Fibroblast of skin of right biceps (primary cell): ENCODE measurements at places on chromosomes 4 and X.

DNA sequence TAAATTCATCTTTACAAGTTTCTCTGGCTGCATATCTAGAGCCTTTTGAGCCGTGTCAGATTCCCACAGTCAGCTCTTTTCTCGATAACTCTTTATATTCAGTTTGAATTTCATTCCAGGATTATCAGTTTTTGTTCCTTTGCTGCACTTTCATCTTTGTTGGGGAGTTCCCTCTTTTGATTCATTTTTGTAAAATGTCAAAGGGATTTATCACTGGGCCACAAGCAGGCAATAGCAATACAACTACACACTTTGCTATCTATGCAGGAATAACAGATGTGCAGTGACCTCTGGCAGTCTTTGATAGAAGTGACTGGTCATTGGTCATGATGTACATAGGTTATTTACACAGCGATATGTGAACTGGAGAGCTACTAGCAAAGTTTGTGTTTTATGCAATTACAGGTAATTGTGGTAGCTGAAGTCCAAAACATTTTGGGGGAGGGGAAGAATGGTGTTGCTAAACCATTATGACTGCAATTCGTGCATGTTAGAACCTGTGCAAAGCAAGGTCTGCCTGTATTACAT lies 43.8 kb downstream of the HPGDS start:
- no peak for DNase-seq

DNA sequence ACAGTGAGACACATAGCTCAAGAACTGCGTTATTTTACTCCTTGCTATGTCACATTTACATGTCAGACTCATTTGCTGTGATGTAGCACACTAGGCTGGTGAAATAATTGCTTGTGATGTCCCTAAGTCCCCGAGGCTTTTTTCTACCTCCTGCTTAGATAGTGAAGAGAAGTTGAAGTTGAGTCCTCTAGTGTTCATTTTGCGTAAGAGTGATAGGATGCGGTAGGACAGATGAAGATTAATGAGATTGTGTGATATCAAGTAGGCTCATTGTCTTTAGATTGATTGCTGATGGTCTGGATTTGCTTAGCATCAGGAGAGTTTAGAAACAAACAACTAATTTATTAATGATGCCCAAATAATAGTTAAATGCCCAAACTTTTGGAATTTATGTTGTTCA lies 173.6 kb upstream of the NUDT6 start:
- DNase-seq: peak; percentile 16

GRCh38 chrX:16804923-16805464 lies 18.7 kb downstream of the TXLNG start:
- no peak for DNase-seq

GRCh38 chr4:98838531-98838930 lies 90.4 kb downstream of the EIF4E start:
- no peak for DNase-seq

DNA sequence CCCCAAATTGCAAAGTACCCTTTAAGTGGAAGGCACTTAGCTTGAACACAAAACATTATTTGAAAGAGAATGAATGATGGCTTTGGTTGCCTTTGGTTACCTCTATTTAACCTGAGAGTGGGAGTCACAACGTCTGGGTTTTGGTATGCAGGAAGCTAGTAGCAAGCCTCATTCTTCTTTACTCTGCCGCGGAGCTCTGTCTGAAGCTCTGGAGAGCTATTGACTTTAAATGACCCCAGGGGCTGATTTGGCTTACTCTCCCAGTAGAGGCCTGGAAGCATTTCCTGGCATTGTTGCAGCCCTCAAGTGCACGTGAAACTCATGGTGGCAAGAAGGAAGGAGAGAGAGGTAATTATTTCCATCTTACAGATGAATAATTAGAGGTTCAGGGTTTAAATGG lies 81.8 kb upstream of the MAGEA4 start:
- peak; percentile 5 for DNase-seq

DNA sequence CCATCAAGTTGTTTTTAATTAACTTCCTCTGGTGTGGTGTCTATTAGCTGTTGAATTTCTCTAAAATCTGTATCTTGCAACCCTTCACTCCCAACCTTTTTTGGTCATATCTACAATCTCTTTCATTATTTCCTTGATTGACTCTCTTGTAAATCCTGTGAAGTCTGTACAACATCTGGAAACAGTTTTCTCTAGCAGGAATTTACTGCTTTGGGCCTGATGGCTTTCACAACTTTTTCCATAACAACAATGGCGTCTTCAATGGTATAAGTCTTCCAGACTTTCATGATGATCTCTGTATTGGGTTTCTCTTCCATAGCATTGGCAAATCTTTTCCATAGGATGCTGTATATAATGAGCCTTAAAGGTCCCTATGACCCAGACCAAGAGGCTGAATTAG lies 49.0 kb downstream of the TBC1D19 start:
- no peak for DNase-seq

DNA sequence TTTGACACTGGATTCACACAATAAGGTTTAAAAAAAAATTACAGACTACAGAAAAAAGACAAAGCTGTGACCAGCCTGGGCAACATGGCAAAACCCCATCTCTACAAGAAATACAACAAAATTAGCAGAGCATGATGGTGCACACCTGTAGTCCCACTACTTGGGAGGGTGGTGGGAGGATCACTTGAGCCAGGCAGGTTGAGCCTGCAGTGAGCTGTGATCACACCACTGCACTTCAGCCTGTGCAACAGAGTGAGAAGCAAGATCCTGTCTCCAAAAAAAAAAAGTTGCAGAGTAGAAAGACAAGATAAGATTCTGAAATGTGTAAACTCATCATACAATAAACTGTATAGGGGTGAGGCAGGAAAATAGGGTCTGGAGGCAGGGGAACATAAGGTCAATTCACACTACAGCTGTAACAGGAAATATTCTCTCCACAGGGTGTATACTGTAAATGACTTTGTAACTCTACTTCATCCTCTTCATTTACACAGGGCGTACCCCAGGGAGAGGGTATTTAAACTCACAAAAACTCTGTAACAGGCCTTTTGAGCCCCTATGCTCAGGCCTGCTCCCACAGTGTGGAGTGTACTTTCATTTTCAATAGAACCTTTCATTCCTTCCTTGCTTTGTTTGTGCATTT lies 112.6 kb upstream of the MAPK10 start:
- DNase-seq: no peak

DNA sequence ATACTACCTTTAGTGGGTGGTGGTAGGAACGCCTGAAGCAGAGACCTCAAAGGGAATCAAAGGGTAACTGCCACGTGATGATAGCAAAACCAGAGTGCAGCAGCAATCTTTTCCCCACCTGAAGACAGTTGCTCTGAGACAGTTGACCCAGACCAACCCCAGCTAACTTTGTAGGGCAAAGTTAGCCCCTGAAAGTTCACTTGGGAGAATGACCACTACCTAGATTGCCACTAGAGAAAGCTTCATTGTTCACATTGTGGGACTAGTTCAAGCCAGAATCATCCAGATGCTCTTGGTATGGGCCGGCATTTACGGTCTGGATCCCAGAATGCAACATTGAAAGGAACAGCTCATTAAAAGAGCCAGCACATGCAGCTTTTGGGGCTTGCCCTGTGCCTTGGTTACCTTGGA lies 4.1 kb downstream of the SEPTIN6 start:
- no peak for DNase-seq

GRCh38 chrX:147917700-147918695 lies 6.3 kb downstream of the FMR1 start:
- peak; percentile 9 for DNase-seq

DNA sequence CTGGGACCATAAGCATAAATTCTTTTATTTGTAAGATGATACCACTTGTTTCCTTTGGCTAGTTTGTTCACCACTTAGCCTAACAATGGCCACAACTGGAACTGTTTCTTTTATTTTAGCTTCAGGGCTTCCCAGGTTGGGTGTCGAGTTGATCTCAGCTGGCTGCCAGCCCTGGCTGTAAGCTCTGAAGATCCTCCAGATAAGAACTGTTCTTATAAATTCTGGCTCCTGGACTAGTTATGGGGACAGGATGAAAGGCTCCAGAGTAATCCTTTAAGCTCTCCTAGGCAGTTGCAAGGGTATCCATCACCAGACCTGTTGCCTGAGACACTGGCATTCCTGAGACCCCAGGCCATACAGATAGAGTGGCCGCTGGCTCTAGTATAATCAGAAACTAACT lies 129.4 kb upstream of the ACSL4 start:
- DNase-seq: no peak

DNA sequence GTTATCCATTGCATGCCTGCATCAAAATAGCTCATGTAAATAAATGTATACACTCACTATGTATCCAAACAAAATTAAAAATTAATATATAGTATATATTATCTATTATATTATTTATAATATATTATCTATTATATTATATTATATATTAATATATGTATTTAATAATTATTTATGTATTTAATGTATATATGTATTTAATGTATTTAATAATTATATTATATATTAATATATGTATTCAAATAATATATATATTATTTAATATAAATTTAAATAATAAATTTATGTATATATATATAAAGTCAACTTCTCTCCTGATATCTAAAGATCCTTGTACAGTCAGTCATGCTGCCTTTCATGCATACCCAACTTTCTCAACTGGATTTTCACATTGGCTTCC lies 82.4 kb downstream of the GPM6A start:
- no peak for DNase-seq

- peak; percentile 78 for DNase-seq
These were observed 1382.5 kb downstream of the C4orf33 start for GRCh38 chr4:130478406-130478805.

- peak; percentile 36 for DNase-seq
These were observed 34.6 kb downstream of the CNKSR2 start for GRCh38 chrX:21408788-21409187.

DNA sequence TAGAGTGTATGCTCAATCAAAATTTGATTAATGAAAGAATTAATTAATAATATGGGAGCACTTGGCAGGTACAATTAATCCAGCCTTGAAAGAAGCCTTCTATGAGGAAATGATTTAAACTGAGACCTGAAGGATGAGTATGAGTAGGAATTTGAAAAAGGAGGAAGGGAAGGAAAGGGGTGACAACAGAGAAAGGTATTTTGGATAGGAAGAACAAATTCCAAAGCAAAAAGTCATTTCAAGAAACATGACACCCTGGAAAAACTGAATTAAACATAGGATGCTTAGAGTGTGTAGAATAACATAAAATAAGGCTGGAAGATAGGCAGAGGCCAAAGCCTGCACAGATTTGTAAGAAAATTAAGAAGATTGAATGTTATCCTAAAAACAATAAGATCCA lies 29.6 kb downstream of the PHOX2B start:
- peak; percentile 75 for DNase-seq

GRCh38 chr4:185992585-185992984 lies 76.4 kb upstream of the TLR3 start:
- no peak for DNase-seq

GRCh38 chr4:121073004-121073435 lies 685 bp upstream of the NDNF start:
- peak; percentile 48 for DNase-seq

DNA sequence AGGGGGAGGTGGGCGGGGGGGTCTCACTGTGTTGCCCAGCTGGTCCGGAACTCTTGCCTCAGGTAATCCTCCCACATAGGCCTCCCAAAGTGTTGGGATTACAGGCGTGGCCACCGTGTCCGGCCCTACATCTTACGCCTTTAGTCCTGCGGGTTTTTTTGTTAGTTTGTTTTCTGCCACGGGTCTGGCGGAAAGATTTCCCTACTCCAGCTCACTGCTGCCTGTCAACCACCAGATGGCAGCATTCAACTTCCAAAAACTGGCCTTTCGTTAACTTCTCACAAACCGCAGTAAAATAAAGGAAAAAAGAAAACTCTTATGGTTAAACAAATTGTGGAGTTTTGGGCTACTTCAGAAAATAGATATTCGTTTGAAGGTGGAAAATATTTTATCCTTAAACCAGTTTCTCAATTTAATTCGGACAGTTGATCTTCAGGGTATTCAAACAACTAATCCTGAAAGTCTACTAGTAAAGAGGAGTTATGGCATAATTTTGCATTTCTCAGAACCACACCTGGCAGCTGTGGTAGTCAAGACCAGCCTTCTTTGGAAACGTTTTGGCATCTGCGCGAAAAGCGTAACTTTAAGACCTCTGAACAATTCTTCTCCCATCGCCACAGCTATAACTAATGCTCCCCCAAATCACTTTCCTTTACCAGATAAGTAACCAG lies 41.1 kb downstream of the LUZP4 start:
- DNase-seq: peak; percentile 63

- DNase-seq: peak; percentile 21
These were observed 18.9 kb downstream of the TIFA start for GRCh38 chr4:112266823-112267222.

DNA sequence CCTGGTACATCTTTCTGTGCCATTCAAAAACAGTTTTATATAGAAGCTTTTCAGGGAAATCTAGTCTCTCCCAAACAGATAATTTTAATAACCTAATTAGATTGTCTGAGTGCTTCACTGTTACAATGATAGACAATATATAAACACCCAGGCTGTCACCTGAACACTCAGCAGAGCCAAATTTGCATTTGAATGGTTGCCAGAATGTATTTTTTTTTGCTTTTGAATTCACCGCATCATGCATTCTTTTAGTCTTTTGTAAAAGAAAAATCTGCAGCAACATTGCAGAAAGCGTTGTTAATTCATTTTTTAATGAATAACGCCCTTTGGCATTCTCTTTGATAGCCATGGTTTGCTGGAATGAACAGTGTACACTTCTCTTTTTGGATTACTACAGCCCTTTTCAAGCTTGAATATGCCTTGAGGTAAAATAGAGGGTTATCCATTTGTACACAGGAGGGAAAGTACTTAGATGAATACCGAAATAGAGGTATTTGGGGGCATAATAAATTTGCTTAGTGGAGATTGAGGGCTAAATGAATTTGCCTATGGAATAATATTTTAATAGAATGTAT lies 175.0 kb upstream of the EPHA5 start:
- no peak for DNase-seq

- peak; percentile 18 for DNase-seq
These were observed 212.4 kb upstream of the TTC29 start for GRCh38 chr4:147157860-147158701.

GRCh38 chr4:90951037-90951436 lies 823.8 kb downstream of the CCSER1 start:
- peak; percentile 42 for DNase-seq

GRCh38 chr4:145098675-145099037 lies 545 bp downstream of the ABCE1 start:
- DNase-seq: peak; percentile 74

GRCh38 chr4:89878611-89879010 lies 16.0 kb upstream of the MMRN1 start:
- DNase-seq: no peak

DNA sequence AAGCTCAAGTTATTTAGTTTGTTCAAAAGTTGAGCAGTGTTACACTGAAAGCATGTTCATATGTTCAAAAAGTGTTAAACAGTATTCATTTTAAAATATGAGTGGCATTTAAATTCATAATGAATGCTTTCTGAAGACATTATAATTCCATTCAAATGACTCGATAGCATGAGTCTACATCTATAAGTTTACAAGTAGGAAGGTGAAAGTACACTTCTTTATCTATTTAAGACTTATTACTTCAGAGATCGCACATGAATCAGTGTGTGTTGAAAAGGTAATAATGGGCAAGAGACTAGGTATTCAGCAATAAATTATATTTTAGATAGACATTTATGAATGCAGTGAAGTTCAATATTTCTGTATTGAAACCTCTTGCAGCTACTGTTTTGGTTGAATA lies 456.1 kb downstream of the GRXCR1 start:
- DNase-seq: peak; percentile 48

- DNase-seq: no peak
These were observed 69.2 kb downstream of the FBXO8 start for GRCh38 chr4:174214101-174214878.

GRCh38 chrX:119757979-119758730 lies at the start of gene SOWAHD:
SOWAHD (plus strand) TSS chrX:119758588; CDS start chrX:119758668, 80 bp downstream.
- peak; percentile 10 for DNase-seq
